SJSA1 (cell line): ENCODE measurements at places on chromosomes 7 and 10. TPM values are rescaled to one million over a fixed set of nuclear protein-coding genes. Genes with fewer than 3 reads are reported as not detected.

PLPP4 gene
- total RNA-seq, result 12.5 and 13.8 TPM in 2 replicates

ZNF117 gene
- total RNA-seq, result 2.3 and 2.8 TPM in 2 replicates

PDE6C gene
- total RNA-seq, result not detected in 2 replicates

DLX6 gene
- total RNA-seq, result 1.8 and 3.3 TPM in 2 replicates
